ENCODE measurements at places on chromosomes 6 and 20.

- DNase-seq: no peak
Measured at GRCh38 chr6:40369891-40370290, 217.3 kb downstream of the LRFN2 start.

DNA sequence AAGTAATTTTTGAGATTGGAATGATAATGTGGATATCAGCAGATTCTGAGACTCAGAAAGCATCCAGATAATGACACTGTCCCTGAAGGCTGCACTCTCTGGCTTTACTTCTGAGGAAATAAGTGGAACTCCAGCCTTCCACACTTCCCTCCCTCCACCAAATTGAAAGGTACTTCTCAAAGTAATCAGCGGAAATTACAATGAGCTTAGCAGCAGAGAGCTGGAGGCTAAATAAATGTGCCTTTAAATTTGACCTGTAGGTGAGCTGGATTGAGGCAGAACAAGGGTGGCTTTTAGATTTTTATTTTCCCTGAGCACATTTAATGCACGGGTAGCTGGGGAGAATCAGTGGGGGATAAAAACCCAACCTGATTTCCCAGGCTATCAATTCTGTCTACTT lies 39.3 kb upstream of the RNF144B start:
- DNase-seq: no peak

DNA sequence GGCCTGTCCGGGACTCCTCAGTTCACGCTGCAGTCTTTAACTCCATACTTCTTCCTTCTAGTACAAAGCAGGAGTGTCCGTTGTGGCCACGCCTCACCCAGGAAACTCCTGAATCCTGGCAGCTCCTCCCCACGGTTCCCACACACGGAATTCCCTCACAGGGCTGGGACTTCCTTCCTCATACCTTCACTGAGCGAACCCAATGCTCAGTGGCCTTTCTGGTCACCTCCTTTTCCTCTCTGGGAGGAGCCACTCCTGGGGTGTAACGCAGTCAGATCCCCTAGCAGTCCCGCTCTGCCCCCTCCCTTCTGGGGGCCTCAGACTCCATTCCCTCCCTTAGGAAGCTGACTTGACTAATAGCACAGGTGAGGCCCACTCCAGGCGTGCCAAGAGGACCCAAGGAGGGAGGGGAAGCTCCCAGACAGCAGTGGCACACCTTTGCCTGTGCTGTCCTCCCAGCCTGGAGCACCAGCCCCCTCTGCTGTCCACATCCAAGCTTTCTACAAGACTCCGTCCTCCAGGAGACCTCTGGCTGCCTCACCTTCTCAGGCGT lies at the start of gene SLC52A3:
SLC52A3 (minus strand) TSS at position 75 of the 553 bp plus-strand sequence. CDS start 2,726 bp downstream, outside the sequence.
- no peak for DNase-seq

GRCh38 chr20:10754824-10755223 lies 81.0 kb upstream of the JAG1 start:
- no peak for DNase-seq

GRCh38 chr6:134457941-134458340 lies 140.0 kb upstream of the SGK1 start:
- DNase-seq: no peak

DNA sequence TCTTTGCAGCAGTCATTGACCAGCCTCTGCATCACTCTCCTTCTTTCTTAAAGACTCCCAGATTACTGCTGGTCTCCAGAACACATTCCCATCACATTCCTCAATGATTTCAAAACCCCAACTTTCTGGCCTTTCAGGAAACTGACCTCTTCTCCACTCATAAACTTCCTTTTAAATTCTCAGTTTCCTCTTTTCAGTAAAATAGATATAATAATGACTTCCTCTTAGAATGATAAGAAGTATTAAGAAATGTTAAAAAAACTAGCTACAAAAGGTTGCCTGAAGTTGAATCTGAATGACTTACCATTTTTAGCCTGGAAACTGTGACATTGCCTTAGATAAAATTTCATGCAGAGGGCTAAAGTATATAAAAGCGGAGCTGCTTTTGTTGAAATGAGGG lies 239.3 kb downstream of the OGFRL1 start:
- DNase-seq: no peak

GRCh38 chr6:37643851-37644672 lies 53.6 kb downstream of the MDGA1 start:
- DNase-seq: no peak

DNA sequence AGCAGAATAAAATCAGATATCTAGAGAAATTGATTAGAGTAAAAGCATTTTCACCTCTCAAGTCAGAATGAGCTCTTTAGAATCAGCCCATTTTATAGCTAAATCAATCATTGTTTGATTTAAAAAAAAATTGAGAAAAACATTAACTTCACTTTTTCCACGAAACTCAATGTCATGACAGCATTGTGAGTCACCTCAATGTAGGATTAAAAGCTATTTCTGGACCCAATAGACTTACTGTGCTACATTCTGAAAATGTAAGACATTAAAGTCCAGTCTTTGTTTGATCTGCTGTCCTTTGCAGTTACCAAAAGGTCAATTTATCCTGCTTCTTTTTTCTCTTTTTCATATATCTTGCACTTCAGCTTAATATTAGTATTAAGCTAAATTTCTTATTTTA lies 519.4 kb upstream of the ZNF337 start:
- DNase-seq: no peak

- no peak for DNase-seq
Measured at GRCh38 chr6:40244699-40245098, 310.4 kb upstream of the MOCS1 start.

GRCh38 chr6:144909753-144910285 lies 624.7 kb downstream of the UTRN start:
- no peak for DNase-seq

GRCh38 chr6:142482249-142482648 lies 180.4 kb downstream of the ADGRG6 start:
- DNase-seq: no peak

DNA sequence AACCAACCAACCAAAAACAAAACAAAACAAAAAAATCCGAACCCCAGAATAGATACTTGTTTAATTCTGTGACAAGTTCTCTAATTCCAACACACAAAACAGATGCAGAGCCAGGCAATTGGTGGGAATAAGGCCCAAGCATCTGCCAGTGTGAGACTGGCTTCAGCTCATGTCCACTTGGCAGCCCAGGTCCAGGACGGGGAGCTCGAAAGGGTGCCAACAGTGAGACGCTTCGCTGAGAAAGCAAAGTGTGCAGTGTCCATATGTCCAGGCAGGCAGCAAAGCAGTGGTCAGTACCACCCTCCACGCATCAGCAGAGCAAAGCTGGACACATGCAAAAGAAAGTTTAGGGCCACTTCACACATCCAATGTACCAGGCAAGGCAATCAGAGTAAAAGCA lies 102.9 kb downstream of the RALGAPA2 start:
- no peak for DNase-seq

DNA sequence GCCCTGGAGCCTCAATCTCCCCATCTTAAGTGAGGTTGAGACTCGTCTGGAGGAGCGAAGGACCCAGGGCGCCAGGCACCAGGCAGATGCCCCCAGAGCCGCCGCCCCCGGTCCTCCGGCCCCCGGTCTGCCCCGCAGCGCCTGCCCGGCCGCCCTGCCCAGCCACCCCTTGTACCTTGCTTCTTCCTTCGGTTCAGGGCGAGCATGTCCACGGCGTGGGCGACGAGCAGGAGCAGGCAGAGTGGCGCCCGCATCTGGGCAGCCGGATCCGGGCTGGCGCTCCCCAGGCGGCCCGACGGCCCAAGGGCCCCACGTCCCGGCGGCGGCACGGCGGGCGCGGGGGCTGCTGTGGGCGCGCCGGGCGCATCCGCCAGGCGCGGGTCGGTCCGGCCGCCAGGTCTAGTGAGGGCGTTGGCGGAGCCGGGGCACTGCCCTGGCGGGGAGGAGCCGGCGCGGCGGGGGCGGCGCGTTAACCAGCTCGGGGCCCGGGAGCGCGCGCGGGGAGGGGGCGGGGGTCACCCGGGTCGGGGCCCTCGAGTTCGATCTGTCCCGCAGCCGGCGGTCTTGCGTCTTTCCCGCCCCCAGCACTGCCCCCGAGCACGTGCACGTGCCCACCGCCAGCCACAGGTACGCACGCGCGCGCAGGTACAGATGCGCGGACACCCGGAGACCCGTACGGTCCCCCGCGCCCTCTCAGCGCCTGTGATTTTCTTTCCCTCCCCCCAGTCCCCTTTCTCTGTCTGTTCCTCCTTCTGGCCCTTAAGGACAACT lies at the start of gene RSPO4:
RSPO4 (minus strand) TSS at position 401 of the 771 bp plus-strand sequence; CDS start at position 254, 147 bp downstream.
- DNase-seq: no peak

DNA sequence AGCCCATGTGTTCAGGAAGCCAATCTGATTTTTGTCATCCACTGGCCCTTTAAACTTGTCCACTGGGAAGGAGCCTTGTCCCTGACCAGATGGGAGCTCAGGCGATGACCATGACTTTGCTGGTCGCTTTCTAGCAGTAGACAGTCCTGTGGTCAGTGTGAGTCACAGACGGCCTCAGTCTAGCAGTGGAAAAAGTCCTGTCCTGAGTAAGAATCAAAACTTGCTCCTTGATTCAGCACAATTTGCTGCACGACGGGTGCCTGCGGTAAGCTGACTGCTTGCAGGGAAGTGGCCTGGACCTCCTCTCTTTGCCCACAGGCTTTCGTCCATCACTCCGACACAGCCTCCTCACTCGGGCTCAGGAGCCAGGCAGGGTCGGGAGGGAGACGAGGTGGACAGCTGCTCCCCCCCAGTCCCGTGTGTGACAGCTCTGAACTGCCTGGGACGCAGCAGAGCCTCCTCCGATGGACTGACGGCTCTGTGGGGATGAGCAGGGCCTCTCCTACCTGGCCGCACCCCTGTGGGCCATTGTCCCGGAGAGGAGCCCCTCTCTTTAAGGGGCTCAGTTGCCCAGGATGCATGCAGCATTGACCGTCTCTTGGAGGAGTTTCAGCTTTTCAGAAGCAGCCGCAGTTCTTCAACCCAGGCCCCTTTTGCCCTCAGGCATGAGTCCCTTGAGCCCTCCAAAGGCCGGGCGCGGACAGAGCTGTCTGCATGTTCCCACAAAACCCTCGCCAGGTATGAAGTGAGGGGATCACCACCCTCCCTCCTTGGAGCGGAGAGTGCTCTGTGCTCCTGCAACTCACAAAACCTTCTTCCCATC lies 209.2 kb downstream of the ANKRD60 start:
- DNase-seq: no peak

DNA sequence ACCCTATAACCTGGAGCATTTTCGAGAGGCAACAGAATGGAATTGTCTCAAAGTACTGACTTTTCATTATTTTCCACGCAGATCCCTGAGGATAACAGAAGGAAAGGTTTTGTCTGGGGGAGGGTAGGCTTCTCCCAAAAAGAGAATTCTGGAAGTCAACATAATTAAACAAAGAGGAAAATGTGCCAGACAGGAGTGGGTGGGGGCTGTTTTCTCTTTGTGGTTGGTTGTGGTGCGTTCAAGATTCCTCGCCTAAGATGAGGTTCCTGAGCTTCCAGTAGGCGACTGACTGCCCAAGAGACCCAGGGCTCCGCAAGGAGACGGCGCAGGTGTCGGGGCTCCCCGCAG lies 70.4 kb downstream of the SOX4 start:
- no peak for DNase-seq

GRCh38 chr6:71649915-71650314 lies 236.4 kb upstream of the RIMS1 start:
- no peak for DNase-seq

- DNase-seq: no peak
Measured at GRCh38 chr6:51996296-51996947, 91.0 kb downstream of the PKHD1 start.

DNA sequence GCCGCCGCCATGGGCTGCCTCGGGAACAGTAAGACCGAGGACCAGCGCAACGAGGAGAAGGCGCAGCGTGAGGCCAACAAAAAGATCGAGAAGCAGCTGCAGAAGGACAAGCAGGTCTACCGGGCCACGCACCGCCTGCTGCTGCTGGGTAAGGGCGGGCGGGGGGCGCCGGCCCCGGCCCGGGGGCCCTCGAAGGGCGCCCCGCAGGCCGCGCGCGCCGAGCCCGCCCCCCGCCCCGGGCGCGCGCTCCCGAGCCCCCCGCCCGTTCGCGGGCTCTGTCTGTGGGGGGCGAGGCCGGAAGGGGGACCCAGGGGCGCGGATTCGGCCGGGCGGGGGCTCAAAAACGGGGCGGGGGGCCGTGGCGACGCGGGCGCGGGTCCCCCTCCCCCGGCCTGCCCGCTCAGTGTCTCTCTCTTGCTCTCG lies 39.2 kb downstream of the GNAS start:
- no peak for DNase-seq

- no peak for DNase-seq
Measured at GRCh38 chr20:53621482-53622246, 28.0 kb upstream of the ZNF217 start.

DNA sequence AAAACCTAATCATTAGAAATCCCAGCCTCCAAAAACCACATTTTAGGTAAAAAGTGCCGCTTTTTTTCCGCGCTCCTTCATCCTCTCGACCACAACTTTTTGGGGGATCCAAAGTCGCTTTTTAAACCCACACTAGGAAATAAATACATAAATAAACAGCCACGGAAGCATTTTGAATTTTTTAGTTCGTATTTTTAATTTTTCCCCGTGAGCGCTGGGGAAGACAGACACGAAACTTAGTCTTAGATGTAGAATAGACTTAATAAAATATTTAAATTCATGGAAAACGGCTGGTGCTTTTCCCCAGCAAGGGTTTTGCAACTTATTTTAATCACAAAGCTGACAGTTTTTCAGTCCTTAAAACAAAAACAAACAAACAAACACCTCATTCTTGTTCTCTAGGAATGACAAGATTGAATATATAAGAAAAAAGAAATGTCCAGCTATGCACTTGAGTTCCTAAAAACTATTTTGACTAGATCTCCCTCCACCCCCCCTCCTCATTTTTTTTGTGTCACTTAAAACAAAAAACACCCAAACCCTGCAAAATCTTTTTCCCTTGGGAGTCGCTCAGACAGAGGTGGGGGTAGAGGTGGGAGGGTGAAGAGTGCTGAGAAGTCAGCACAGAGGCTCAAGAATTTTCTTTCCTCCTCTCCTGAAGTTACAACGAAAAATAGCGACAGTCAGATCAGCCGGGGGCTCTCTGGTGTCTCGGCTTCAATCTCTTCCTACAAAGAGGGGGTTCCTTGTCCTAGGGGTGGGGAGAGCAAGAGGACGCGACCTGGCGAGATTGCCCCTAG lies 43.4 kb upstream of the SUPT3H start:
- no peak for DNase-seq

GRCh38 chr20:60043435-60043834 lies 85.2 kb downstream of the CDH26 start:
- no peak for DNase-seq

GRCh38 chr20:50930139-50930975 lies 880 bp downstream of the ADNP start:
- DNase-seq: no peak
